Stimulated activated CD8-positive, alpha-beta memory T cell treated with anti-CD3 and anti-CD28 coated beads, Interleukin-12 subunit alpha, Interleukin-12 subunit beta, amount 100 ng/mL, for 4 hours (primary cell): ENCODE measurements at places on chromosomes 1 and 21.

- no peak for DNase-seq
These were observed 115.6 kb upstream of the KIF26B start for GRCh38 chr1:245039196-245039595.

DNA sequence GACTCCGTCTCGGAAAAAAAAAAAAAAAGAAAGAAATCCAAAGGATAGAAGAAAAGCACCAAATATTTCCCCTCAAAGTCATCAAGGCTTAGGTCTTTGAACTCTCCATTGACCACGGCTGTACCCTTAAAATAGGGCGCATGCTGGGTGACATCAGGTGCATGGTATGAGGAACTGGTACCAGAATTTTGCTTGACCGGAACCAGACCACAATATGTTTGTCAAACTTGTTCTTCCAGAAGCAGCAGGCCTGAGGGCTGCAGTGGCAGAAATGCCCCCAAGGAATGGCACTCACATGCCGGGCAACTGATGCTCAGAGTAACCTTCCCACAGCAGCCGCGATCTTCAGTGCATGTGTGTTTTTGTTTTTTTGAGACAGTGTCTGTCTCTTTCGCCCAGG is 21.0 kb downstream of the RCC1 start:
- no peak for DNase-seq

DNA sequence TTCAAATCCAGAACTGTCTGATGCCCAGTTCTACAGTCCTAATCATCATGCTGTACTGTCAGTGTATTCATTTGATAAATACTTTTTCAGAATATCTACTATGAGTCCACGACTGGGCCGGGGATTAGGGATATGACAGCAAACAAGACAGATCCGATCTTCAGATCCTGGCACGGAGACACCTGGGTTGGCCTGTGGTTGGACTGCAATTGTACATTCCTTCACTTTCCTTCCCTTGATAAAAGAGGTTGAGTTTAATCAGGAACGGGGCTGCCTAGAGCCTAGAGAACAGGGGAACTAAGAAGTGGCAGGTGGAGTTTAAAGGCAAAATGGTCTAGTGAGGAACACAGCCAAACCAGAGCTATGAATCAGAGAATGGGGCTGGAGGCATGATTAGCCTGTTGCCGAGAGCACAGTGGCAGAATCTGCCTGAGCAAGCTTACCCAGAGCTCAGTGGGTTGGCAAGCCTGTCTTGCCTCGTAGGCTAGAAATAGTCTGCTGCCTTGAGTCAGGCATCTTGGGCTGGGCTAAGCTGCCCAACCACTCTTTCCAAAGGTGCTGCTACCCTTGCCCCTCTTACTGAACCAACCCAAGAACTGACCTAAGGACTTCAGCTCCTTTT is 38.1 kb upstream of the PTCH2 start:
- DNase-seq: no peak

DNA sequence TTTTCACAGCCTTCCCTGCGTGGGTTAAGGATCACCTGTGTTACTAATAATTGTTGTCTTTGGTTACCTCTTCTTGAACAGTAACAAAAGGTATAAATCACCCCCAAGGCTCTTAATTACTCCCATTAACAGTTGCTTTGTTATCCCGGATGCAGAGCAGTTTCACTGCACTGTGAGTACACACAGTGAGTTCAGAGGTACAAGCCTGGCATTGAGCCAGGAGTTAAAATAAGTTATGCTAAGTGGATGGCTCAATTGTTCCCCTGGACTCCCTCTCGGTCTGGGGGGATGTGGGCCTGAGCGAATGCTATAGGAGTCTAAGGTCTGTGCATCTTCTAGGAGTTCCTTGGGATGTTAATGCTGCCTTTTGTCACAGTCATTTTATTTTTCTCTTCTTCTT is 258.3 kb downstream of the ATG4C start:
- no peak for DNase-seq

DNA sequence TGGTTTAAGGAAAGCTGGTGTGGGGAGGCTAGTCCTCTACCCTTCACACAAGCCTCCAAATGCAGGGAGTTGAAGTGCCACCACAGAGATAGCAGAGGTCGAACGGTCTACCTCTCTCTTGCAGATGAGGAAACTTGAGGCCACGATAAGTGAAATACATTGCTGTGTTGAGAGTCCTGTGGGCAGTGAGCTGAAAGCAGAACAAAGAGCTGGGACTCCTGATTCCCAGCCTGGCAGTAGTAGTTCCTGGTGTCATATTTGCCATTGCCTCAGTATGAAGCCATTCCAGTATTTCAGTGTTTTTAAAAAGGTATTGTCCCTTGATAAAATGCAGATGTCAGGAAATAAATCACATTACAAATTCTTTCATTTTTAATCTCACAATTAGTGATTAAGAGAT is 28.6 kb downstream of the AK4 start:
- no peak for DNase-seq

- DNase-seq: no peak
These were observed 121.2 kb downstream of the TRABD2B start for GRCh38 chr1:47875831-47876586.

DNA sequence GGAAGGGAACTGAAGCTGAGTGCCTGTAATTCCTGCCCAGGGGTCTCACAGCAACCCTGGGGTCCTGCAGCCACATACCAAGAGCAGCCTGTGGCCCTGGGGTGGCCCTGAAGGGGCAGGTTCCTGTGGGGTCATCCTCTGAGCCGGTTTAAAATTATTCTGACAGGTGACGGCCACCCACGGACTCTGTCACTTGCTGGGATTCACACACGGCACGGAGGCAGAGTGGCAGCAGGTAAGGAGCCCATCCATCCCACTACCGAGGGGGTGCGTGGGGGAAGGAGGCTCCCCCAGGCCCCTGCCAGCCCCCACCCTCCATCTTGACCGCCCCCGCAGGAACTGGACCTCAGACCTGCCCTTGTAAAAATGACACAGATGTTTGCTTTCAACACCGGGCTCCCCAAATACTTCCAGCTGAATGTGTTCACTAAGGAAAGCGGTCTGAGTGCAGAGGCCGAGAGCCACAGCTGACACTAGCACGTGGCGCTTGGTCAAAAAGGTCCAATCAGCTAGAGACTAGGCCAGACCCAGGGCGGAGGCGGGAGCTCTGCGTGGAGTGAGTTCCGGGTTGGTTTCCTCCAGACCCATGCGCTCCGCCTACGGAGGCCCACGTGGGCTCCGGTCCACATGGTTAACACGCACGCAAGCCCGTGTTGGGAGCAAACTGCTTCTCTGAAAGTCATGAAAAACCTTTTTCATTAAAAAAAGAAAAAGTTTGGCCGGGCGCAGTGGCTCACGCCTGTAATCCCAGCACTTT is 10.0 kb downstream of the YBEY start:
- peak; percentile 37 for DNase-seq

DNA sequence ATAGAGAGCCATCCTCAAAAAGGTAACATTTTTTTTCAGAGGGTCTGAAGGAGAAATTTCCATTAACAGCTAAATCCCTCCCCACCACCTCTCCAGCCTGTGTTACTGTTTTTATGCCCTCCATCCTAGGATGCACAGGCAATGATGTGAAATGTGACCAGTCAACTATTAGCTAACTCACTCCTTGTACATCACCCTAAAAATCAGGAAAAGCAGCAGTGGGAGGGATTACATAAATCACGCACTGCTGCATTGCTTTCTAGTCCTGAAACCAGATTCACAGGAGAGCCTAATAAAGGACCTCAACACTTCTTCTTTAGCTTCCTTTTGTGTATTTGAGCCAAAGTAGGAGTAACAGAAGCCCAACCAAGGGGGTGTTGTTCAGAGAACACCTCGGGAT is 66.3 kb downstream of the LMO4 start:
- DNase-seq: no peak

- no peak for DNase-seq
These were observed 53.2 kb upstream of the B3GALNT2 start for GRCh38 chr1:235557495-235557894.

DNA sequence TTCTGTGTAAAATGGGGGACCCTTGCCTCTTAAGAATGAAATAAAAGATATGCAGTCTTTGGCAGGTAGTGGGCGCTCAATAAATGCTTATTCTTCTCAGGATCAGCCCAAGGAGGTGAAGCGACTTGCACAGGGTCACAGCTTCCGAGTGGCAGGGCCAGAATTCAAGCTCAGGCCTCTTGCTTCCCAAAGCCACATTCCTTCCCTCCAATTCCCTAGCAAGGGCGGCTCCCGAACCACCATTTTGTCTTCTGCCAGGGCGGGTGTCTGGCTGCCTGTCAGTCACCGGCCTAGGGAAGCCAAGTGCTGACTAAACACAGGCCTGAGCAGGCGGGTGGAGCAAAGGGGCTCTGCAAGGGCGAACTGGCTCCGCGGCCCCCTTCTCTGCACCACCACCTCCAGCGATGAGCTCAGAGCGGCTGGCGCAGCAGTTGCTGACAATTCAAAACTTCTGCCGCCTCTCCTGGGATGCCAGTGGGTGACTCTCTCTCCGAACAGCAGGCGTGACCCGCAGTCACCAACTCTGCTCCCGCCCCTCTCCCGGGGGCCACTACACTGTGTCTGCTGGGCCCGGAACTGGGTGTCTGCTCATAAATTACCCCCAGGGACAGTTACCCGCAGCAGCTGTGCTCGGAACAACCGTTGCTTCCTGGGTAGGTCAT is 10.8 kb downstream of the GPR3 start:
- no peak for DNase-seq

DNA sequence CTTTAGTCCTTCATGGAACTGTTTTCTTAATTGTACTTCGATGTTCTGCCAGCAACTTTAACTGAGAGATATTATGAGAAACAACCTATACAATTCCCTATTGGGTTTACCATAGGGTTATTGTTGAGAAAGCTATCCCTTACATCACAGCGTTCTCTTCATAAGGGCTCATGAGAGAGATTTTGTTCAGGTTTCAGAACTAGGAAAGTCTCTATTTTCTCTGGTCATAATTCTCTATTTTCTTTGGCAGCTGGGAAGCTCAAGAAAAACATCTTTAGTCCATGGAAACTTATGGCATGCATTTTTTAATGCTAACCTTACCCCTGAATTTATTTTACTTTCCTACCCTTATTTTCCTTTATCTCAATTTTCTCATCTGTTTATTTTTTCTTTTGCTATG is 38.2 kb downstream of the NMNAT2 start:
- no peak for DNase-seq

- DNase-seq: no peak
These were observed 33.5 kb upstream of the KLF17 start for GRCh38 chr1:44084998-44085675.

DNA sequence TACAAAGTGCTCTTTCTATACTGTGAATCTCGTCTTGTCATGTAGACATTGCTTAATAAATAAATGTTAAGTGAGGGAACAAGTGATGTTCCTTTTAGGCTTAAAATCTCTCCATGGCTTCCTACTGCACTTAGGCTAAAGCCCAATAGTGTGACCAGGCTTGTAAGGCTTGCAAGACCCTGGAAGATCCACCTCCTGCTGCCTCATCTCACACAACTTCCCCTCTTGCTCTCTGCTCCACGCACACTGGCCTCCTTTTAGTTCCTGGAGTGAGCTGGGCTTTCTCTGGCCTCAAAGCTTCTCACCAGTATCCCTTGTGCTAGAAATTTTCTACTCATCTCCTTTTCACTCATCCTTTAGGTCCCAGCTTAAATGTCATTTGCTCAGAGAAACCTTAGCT is 41.5 kb upstream of the DIPK1A start:
- DNase-seq: no peak

DNA sequence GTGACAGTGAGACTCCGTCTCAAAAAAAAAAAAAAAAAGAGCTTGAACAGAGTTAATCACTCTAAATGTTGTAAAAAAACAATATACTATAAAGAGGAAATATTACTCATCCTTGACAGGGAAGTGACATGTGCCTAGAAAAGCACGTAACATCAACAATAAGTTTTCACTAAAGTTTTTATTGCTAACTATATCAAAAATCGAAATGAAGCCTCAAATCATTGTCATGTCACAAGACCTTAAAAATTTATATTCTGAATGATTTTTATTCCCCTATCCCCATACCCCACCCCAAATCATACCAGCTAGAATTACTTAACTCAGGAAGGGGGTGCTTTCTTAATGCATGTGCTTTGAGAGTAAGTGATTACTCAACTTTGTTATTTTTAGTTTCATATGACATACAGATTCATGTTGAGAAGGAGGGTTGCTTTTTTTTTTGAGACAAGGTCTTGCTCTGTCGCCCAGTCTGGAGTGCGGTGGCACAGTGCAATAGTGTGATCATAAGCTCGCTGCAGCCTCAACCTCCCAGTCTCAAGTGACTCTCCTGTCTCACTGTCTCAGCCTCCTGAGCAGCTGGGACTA is 53.6 kb upstream of the MUTYH start:
- peak; percentile 4 for DNase-seq

DNA sequence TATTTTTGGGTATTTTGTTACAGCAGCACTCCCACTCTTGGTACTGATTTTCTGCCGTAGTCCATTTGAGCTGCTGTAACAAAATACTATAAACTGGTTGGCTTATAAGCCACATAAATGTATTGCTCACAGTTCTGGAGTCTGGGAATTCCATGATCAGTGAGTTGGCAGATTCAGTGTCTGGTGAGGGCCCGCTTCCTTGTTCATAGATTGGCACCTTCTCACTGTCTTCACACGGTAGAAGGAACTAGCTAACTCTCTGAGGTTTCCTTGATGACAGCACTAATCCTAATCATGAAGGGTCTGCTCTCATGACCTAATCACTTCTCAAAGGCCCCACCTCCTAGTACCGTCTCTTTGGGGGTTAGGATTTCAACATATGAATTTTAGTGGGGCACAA is 85.2 kb downstream of the HHAT start:
- DNase-seq: no peak

- DNase-seq: no peak
These were observed 83.6 kb downstream of the SLC66A1 start for GRCh38 chr1:19395678-19396192.

DNA sequence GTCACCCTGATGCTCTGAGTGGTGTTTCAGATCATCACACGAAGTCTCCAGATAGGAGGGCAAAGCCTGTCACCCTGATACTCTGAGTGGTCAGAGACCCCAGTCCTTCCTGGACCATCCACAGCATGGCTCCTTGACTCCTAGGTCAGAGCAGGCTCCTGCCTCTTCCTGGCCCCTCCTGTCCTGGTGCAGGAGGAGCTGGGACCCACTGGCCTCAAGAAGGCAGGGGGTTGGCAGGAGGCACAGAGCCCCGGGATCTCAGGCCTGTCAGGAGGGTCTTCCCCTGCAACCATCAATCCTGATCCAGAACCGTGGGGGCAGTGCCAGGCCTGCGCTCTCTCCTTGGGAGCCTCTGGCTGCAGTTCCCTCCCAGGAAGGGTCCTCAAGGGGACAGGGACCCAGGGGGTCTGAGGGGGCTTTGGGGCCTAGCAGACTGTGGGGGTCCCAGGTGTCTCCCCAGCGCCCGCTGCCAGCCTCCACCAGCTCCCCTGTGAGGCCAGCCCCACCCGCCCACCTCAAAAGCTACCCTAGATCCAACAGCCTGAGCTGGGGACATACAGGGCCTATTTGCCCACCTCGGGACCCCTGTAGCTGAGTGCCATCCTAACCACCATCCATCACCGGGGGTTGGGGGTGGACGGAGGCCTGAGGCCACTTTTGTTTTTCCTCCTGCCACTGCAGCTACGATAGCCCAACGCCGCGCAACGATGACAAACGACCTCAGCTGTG is 27.5 kb downstream of the COL6A1 start:
- no peak for DNase-seq

GRCh38 chr1:64915381-64916274 is 50.7 kb downstream of the JAK1 start:
- DNase-seq: no peak
